Activated T-helper 2 cell treated with anti-CD3 and anti-CD28 coated beads, Interferon-gamma antibody, Interleukin-2, Interleukin-4, amounts not matched to agents 10 μg/mL and 5 μg/mL and 100 μg/mL, durations not matched to agents 14 hours and 24 hours and 36 hours (primary cell): ENCODE measurements at places on chromosomes 7 and 10.

- no peak for DNase-seq
These were observed 90.1 kb upstream of the ADCY1 start for GRCh38 chr7:45484094-45484493.

DNA sequence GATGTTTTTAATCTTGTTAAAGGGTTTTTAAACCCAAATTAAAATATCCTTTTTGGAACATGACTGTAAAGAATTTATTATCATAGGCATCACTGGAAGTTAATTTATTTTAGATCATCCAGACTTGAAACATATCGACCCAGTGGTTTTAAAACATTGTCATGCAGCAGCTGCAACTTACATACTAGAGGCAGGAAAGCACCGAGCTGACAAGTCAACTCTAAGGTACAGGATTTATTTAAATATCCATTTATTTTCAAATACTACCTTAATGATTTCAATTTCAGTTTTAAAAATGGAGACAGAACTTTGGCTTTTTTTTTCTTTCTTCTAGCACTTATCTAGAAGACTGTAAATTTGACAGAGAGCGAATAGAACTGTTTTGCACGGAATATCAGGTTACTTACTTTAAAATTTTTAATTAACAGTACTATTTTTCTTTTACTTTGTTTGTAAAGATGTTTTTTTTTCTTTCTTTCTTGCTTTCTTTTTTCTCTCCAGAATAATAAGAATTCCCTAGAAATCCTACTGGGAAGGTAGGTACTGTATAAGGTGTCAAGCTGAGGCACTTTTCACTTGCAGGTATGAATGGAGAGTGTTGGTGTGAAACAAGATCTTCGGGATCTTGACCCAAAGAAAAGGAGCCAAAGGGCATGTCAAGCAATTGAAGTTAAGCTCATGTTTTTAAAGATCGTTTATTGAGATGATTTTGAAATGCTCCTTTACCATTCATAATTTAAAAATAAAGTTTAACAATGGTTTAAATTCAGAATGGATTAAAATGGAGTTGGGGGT, 1.8 kb downstream of the COMMD3 start:
- DNase-seq = no peak

GRCh38 chr10:104910712-104911111, 269.6 kb downstream of the SORCS3 start:
- no peak for DNase-seq

- DNase-seq = no peak
These were observed 71.5 kb downstream of the COL13A1 start for GRCh38 chr10:69873135-69873639.

DNA sequence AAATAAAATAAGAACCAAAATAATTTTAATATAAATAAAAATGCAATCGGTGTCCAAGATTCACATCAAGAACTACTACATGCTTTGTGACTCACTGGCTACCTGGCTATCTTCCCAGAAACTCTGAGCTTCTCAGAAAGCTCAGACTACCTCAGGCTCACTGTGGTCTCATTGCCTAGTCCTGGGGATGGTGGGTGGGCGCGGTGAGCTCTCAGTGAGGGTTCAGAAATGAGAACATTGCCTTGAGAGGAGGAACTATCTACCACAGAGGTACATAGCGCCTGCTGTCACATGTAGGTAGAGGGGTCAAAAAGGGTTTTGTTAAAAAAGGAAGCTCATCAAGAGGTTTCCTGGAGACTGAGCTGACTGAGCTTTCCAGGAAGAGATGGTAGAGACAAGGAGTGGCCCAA, 108.0 kb downstream of the WDFY4 start:
- DNase-seq = no peak

DNA sequence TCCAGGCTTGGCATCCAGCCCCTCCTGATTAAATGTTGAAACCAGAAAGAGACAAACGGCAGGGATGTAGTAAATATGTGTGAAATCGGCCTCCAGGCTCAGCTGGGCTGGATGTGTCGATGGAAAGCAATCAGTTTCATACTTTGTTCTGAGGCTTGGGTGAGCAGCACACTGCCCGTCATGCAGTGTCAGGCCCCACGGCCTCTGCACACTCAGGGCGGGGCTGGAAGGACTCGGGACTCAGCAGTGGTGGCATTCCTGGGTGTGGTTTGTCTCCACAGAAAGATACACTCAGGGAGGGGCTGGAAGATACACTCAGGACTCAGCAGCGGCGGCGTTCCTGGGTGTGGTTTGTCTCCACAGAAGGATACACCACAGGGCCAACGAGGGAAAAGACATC, 22.0 kb downstream of the ADGRA1 start:
- DNase-seq = no peak

- DNase-seq = no peak
These were observed 35.3 kb upstream of the TNKS2 start for GRCh38 chr10:91762878-91763277.

GRCh38 chr10:6700066-6700465, 120.0 kb upstream of the PRKCQ start:
- no peak for DNase-seq

DNA sequence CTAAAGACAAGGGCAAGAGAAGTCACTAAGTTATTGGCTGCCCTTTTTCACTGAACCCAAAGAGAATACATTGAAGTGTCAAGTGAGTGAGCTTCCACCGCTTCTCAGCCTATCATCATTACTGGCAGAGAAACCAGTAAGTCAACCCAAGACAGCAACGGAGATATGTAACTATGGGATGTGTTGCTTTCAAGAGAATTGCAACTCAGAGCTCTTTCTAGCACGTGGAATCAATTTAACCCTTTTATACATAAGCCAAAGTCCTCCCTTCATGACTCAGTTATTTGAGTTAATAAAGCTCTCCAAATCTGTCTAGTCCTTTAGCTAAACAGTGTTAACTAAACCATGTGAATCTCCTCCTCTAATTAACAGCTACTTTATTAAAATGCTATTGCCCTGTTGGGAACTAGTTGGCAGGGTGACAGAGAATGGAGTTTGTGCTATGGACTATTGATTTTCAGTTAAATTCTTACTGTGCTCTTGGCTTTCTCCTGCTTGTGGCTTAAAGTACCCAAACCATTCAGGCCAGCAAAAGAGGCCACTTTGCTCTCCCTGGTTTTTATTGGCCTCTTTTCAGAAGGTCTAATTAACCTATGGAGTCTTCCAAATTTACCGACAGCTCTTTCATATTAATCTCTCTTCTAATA, 287.7 kb downstream of the NRG3 start:
- no peak for DNase-seq
